DMS 273 treated with DMSO at 0.1 percent for 48 hours (cell line): ENCODE measurements at places on chromosomes 1 and 21.
A peak's percentile ranks its signal among the peaks of the same experiment; 100 is the strongest.

DNA sequence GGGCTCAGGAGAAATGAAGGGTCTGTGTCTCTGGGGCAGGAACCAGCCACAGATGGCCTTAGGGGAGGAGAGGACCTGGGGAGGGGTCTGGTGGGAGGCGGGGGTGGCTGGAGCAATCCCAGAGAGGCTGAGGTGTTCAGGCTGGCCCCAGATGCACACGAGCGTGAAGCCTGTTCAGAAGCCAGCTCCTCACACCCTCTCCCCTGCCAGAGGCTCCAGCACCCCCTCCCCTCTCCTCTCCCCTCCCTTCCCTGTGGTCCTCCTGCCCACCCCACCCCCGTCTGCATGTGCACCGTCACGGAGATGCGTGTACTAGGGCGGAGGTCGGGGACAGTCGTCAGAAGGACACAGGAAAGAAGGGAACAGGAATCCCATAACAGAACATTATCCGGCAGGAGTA is 115.0 kb upstream of the COL6A1 start:
- no peak for DNase-seq

- DNase-seq, result no peak
Observed at GRCh38 chr1:244150071-244150470, 99.0 kb downstream of the ZBTB18 start.

GRCh38 chr1:14067036-14067435 is 367.0 kb downstream of the PRDM2 start:
- DNase-seq, result no peak

DNA sequence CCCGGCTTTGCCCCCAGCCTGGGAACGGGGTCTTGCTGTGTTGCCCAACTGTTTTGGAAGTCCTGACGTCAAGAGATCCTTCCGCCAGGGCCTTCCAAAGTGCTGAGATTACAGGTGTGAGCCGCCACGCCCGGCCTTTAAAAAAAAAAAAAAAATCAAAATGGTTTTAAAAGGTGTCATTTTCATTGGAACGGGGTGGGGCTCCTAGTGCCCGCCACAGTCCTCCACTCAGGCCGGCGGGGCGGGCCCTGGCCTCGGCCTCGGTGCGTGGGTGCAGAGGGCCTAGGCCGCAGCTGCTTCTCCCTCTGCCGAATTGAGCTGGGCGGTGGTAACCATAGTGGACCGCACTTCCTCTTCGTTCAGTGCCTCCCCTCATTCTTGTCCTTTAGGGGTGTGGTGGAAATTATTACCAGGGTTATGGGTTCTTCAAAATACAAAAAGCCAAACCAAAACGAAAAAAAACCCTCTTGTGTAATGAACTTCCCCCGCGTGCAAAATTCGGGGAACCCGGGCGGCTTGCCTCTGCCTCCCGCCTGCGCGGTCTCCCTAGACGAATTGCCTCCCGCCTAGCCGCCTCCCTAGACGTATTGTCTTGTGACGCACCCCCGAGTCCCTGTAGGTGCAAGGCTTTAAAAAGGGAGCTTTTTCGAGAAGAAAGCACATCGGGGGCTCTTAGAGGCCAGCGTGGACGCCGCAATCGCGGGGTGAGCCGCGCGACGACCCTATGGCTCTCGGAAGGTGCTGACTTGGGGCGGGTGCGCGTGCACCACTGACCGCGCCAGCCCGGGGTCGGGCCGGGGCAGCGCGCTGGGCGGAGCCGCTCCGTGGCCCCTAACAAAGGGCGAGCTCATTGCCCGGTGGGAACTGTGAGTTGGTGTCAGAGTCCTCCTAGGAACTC is 10.5 kb upstream of the SPEN start:
- DNase-seq, result no peak

DNA sequence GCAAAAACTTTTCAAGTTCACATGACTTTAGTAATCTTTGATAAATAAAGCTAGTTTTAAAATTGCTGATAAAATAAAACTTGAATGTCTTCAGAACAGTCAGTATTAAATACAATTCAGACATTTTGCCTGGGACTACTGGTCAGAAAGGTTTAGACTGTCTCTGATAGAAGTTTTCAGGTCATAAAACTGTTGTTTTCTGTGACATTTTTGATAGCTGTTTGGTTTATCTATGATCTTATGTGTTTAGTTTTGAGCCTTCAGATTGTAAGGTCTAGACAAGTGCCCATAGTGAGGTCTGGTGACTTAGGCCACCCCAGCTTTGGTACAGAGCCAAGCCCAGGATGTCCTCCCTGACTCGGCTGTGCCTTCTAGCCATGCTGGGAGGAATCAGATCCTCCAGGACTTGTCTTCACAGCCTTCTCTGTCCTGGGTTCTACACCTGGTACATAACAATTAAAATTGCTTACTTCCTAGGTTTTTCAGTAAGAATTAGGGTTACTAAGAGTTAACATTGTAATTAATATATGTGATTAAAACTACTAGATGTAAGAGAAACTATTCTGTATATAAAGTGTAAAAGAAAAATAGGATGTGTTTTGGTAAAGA is 15.1 kb upstream of the DNAH14 start:
- DNase-seq, result no peak

GRCh38 chr1:45883658-45884057 is 80.2 kb downstream of the MAST2 start:
- DNase-seq, result no peak

DNA sequence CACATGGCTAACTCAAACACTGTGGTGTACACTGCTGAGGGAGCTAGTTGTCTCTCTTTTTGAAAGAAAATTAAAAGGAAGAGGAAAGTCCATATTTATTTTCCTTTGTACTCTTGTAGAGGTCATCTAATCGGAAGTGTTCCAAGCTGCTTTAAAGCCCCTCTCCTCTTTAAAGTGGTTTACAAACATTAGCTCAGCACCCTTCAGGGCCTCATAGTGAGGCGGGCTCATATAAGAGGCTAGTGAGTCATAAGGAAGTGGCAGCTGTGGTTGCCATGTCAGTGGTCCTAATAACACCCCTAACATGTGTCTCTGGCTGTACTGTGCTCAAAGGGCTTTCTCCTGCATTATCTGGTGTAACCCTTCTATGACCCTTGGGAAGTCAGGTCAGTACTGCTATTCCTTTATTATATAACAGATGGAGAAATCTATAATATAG is 104.4 kb upstream of the SERBP1 start:
- no peak for DNase-seq

DNA sequence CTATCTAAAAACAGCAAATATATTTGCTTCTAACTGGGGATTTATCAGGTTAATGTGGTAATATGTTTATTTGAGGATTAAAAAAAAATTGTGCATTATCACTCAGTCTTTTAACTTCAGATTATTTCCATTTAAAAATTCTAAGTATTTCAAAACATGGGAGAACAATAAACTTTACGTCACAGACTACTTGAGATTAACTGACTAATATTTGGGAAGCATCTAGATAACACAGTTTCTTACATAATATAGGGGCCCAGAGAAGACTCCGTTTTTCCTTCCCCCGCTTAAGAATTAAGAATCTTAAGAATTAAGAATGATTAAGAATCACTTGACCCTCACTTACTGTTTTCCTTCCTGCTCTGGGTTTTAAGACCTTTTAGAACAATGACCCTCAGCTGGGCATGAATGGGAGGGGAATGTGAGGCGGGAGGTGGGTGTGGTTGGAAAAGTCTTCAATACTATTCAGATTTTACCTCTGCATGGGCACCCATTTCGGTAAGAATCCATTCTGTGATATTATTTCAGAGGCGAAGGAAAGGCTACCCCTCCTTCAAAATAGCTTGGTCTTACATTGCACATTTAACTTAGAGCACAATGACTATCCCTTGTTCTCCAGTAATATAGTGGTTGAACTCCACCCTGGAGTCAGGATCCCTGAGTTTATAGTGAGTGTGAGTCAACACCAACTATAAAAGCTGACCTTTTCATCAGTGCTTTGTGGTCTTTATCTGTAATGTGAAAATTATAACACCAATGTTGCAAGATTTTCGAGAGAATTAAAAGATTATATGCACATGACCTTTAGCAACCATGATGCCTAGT is 821.3 kb downstream of the USP25 start:
- DNase-seq, result no peak

GRCh38 chr1:147238925-147239820 is 3.3 kb upstream of the CHD1L start:
- DNase-seq, result no peak

- no peak for DNase-seq
Observed at GRCh38 chr1:113684153-113684541, 75.1 kb downstream of the PHTF1 start.

DNA sequence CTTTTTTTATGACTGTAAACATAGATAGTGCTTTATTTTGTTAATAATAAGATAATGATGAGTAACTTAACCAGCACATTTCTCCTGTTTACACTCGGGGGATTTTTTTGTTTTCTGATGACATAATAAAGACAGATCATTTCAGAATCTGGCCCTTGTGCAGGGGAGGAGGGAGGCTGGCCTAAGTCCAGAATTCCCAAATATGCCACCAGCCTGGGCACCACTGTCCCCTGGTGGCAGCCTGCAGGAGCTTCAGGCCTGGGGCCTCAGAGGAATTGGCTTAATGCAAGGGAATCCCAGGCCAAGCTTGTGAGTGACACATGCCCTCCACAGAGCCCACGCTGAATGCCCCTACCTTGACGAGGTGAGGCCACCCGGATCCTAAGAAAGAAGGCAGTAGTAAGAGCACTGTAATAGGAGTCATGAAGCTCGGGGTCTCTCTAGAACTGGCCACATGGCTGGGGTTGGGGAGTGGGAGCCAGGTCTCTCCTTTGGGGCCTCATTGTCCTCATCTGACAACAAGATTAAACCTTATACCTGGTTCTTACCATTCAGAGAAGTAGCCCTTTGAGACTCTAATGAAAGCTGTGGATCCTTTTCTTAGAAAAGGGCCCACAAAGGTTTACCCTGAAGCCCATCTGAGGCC is 24.1 kb downstream of the ETNK2 start:
- peak; percentile 61 for DNase-seq

DNA sequence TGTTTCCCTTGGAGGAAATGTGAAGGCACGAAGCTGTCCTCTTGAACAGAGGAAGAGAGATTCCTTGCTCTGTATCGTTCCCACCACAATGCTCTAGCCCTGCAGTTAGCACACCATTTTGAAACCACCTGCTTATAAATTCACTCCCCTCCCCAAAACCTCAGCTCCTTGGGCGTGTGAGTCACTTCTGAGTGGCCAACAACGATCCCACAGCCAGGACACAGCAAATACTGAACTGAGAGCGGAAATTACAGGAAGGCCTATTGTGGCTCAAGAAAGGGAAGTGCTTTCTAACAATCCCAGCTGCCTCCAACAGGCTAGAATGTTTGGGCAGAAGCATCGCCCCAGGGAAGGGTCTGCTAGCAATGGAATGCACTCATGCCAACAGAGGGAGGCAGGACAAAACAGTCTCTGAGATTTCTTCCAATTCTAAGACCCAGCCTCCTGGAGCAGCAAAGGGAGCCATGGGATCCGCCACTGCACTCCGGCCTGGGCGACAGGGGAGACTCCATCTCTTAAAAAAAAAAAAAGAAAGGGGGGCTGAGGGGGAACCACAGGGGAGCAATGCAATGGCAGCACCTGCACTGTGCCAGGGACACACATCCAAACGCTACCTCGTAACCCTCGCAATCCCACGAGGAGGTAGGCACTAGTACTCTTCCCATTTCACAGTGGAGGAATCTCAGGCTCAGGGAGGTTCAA is 1.9 kb downstream of the TMEM53 start:
- DNase-seq, result no peak

GRCh38 chr1:43520100-43520778 is 10.4 kb upstream of the PTPRF start:
- DNase-seq, result peak; percentile 34

DNA sequence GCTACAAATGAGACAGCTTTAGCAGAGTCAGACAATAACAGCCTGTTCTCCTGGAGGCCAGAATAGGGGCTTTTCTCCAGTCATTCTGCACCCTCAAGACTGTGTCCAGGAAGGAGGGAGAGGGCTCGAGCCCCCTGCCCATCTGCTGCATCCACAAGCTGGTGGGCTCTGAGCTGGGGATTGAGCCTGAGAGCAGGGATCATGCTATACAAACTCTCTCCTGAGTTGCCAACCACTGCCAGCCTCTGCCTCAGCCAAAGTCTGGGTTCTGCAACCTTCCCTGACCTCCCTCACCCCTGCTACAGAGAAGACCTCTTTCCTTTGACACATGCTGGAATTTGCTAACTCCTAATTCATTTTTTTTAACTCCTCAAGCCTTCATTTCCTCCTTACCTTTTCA is 14.8 kb upstream of the PPM1J start:
- no peak for DNase-seq

GRCh38 chr1:169443923-169444322 is 16.6 kb upstream of the CCDC181 start:
- DNase-seq, result no peak

DNA sequence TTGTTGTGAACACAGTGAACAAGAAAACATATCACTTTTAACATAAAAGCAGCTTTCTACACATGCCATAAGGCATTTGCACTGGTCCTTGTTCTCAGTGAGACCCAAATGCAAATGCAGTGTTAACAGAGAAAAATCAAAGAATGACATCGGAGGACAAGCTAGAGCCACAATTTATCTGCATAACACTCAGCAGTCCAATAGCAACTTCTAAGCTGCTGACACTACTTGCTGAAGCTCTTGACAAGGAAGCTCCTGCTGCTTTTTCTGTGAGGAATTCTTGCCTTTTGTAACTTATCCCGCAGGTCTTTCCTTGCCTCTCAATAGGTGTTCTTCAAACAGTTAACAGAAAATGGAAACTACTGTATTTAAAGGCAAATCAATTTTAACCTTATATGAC is 34.7 kb downstream of the USH2A start:
- no peak for DNase-seq

GRCh38 chr1:54971317-54971791 is 9.1 kb upstream of the TMEM61 start:
- no peak for DNase-seq

- no peak for DNase-seq
Observed at GRCh38 chr1:119556423-119556822, 49.4 kb downstream of the HSD3B1 start.

DNA sequence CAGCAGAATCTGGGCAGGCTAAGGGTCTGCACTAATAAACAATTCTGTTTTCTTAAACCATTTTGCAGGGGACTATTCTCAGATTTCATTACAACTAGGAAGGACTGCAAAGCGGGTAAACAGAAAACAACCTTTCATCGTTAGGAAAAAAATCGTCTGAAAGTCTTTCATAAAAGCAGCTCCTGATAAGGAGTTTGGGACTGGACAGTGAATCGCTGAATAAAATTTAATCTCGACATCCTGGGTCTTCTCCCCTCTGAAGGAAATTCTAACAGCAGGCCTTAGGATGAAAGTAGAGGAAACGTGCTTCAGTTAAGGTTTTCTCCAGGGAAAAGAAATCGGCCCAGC is 471 bp upstream of the MTF2 start:
- no peak for DNase-seq

DNA sequence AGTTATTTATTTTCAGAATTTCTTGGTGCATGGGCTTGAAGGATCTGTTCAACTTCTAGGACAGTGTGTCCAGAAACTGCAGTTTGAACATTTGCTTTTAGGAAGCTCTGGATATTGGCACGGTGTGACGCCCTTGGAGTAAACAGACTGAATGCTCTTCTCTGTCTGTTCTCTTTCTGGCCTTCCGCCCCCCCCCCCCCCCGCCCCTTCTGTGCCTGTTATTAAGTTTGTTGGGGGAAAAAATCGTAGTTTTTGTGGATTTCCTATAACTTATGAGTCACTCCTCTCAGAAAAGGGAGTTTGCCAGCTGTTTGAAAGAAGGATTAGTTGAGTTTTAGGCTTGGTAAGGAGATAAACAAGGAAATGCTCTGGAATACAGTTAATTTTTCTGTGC is 1.2 kb downstream of the KCTD3 start:
- DNase-seq, result peak; percentile 65
